ENCODE measurements at places on chromosomes 4 and X.

DNA sequence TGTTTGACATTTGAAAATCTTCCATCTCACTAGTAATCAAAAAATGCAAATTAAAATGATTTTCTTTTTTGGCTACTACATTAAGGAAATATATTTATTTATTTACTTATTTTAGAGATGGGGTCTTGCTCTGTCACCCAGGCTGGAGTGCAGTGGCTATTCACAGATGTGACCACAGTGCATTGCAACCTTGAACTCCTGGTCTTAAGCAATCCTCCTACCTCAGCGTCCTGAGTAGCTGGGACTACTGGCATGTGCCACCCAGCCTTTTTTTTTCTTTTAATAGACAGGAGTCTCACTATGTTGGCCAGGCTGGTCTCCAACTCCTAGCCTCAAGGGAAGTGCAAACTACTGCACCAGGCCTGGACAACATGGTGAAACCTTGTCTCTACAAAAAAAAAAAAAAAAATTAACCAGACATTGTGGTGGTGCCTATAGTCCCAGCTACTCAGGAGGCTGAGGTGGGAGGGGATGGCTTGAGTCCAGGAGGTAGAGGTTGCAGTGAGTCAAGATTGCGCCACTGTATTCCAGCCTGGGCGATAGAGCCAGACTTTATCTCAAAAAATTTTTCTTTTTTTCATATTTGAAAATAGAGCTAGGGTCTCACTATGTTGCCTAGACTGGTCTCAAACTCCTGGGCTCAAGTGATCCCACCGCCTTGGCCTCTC is 4.4 kb upstream of the SMIM14 start:
- DNase-seq, result no peak

DNA sequence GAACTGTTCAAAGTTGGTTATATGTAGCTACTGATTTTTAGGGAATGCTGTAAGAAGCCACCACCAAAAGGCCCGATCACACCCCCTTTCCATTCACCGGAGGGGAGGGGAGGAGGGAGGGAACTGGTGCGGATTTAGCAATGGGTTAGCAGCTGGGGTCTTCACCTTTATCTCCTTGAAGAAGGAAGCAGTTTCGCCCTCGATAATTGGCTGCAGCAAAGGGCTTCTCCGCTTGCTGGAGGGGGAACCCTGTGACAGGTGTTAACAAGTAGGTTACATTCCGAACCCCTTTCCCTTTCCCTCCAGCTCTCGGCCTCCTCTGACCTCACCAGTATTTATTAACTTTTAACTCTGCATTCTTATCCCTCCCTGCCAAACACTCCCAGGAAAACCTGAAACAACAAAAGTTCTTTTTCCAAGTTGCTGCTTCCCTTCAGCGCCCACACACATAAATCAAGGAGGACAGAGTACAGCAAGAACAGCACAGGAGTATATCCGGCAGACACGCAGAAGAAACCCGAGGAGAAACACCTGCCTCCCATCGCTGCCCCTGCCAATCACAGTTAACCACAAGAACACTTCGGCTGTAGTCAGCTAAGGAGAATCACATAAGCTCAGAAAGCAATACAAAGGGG is 39.8 kb upstream of the NAP1L5 start:
- no peak for DNase-seq

DNA sequence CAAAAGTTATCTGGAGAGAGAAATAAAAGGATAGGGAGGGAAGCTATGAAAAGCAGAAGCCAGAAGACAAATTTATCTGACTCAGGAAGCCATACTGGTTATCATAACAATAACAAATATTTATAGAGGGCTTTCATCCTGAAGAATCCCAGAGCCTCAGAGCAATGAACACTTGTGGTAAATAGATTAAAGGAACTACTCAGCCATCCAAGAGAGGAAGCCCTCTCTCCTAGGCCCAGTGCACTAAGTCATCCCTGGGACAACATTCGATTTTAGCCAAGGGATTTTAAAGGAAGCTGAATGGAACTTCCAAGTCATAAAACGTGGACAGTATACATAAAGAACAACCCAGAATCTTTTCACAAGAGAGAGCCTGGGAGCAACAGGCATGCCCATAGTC is 76.9 kb downstream of the COL4A6 start:
- DNase-seq, result no peak

DNA sequence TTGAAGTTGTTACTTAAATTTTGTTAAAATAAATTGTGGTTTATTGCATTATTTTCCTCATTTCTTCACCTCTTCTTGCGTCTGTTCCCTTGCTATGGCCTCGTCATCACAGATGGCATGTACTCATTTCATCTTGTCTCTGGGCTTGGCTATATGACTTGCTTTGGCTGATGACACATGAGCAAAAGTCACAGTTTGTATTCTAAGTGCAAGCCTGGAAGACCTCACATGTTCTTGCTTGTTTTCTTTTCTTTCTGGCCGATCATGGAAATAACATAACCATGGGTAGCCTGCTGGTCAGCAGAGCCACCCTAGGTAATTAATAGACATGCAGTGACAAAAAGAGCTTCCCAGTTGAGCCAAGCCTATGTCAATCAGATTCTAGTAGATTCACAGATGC is 527.9 kb downstream of the SPRY1 start:
- DNase-seq, result no peak

- DNase-seq, result no peak
These were observed 176.5 kb upstream of the DKK2 start for GRCh38 chr4:107212565-107212964.

DNA sequence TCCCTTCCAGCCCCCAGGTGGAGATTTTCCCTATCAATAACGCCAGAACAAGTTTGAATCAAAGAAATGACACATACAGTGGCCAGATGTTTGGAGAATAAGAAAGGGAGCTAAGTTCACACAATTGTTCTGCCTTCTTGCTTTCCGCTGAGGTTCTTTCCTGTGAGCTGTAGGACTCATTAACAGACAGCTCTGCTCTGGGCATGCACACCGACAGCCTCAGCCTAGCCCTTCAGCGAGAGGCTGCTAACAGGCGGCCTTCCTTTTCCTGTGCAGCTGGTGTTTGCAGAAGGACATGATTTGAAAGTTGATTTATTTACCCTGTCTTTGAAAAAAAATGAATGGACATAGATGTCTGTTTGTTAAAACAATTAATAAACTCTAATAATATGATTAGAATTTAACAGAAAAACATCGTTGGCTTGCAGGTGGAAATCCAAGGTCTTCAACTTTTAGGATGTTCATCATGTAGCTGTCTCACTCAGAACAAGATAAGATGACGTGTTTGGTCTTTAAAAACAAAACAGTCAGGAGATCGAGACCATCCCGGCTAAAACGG is 183.3 kb downstream of the KDR start:
- DNase-seq, result no peak

GRCh38 chr4:141905751-141906150 is 269.4 kb downstream of the IL15 start:
- DNase-seq, result no peak

Measured in D721Med (cell line).